ENCODE measurements at places on chromosomes 7 and 10.
A peak's percentile ranks its signal among the peaks of the same experiment; 100 is the strongest.

DNA sequence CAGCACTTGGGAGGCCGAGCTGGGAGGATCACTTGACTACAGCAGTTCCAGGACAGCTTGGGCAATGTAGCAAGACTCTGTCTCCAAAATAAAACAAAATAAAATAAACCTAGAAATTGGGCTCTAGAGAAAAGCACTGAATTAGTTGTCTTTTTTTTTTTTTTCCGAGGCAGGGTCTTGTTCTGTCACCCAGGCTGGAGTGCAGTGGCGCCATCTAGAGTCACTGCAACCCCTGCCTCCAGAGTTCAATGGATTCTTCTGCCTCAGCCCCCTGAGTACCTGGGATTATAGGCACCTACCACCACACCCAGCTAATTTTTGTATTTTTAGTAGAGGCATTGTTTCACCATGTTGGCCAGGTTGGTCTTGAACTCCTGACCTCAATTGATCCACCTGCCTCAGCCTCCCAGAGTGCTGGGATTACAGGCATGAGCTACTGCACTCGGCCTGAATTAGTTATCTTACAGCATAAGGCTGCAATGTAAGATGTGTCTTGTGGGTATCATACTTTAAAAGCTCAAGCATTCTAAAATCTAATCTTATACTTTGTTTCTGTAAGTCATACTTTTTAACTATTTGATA is 12.8 kb downstream of the MEIG1 start:
- DNase-seq = peak; percentile 48

DNA sequence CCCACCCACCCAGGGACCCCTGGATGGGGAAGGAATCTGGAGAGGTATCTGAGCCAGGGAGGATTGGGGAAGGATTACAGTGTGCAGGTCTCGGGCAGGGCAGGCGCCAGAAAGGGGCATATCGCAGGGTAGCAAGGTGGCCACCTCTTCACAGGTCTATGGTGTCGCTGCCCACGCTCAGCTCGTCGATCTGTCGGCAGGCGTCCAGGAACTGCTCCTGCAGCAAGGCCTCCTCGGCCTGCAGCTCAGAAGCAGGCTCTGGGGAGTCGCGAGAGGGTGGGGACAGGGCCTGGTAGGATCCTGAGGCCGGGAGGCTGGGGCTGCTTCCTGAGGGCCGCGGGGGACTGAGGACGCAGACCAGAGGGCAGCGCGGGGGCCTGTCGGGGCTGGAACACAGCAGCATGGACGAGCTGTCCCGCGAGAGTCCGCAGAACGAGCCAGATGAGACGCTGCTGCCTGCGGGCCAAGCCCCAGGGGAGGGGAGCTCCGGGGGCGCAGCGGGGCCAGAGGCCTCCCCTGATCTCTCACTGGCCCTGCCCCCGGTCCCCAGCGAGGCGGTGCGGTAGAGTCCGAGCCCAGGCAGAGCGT is 7.1 kb upstream of the RBM28 start:
- DNase-seq = no peak

- no peak for DNase-seq
Measured at GRCh38 chr10:110794808-110795207, 76.9 kb upstream of the PDCD4 start.

- DNase-seq = no peak
Measured at GRCh38 chr10:18880530-18880929, 168.1 kb upstream of the MALRD1 start.

- DNase-seq = no peak
Measured at GRCh38 chr10:128461991-128462390, 335.8 kb upstream of the MKI67 start.

GRCh38 chr7:116329686-116330503 is 119.6 kb downstream of the TES start:
- DNase-seq = no peak

DNA sequence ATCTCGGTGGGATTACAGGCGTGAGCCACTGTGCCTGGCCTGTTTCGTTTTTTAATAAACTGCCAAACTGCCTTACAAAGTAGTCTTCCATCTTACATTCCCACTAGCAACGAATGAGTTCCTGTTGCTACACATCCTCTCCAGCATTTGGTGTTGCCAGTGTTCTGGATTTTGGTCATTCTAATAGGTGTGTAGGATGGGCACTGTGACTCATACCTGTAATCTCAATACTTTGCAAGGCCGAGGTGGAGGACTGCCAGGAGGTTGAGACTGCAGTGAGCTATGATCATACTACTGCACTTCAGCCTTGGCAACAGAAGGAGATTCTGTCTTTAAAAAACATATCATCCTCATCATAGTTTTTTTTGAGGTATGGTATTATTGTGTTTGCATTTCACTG is 21.4 kb upstream of the RSBN1L start:
- DNase-seq = no peak

DNA sequence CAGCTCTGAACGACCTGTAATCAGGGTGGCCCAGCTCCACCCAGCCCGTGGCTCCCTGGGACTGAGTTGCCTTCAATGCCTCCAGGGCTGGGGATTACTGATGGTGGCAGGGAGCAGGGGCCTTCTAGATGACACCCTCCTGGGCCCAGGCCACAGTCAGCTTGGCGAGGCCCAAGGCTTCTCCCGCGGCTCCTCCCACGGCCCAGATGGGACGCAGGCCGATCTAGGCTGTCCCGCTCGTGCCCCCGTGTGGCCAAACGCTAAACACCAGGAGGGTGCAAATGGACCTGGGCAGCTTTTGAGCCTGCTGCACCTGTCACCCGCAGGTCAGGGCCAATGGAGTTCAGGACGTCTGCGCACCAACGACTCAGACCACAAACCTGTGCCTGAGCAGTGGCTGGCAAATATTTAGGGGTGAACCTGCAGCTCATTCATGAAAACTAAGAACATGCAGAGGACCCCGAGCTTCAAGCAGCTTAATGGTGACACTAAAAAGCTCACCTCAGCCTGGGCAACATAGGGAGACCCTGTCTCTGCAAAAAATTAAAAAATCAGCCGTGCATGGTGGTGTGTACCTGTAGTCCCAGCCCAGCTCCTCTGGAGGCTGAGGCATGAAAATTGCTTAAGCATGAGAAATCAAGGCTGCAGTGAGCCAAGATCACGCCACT is 43.2 kb downstream of the ASB13 start:
- peak; percentile 91 for DNase-seq

GRCh38 chr10:103554488-103555324 is 61.2 kb downstream of the NEURL1 start:
- DNase-seq = peak; percentile 81

- DNase-seq = no peak
Measured at GRCh38 chr7:25662841-25663800, 434.8 kb upstream of the NPVF start.

GRCh38 chr10:101050208-101051069 is 11.3 kb upstream of the KAZALD1 start:
- peak; percentile 91 for DNase-seq

DNA sequence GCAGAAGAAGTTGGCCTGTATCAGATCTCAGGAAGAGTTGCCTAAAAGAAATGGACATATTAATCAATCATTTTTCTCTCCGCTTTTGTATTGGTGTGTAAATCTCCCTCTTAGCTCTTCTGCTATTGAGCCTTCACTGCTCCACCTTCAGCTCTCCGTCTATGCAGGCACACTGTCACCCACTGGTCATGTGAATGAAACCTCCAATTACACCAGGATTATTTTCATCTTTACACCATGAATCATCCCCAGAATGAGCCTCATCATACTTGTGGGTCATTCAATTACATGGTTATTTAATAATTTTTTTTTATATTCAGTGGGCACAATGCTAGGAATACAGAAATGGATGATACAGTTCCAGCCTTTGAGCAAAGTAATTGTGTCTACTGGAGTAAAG is 92.6 kb downstream of the LRRC4 start:
- no peak for DNase-seq

DNA sequence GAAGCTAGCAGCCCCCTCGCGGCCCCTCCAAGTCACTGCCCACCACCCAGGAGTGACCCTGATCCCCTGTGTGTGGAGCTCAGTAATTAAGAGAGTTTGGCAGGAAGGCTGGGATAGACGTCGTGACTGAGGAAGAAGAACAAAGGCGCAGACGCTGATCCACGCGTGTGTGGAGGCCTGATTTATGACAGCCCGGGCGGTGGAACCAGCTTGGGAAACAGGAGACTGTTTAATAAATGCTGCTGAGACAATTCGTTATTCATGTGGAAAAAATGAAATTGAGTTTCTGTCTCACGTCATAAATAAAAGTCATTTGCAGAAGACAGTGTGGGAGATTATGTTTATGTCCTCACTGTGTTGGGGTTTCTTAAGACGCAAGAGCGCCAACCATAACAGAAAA is 130.8 kb downstream of the ELFN1 start:
- DNase-seq = no peak

DNA sequence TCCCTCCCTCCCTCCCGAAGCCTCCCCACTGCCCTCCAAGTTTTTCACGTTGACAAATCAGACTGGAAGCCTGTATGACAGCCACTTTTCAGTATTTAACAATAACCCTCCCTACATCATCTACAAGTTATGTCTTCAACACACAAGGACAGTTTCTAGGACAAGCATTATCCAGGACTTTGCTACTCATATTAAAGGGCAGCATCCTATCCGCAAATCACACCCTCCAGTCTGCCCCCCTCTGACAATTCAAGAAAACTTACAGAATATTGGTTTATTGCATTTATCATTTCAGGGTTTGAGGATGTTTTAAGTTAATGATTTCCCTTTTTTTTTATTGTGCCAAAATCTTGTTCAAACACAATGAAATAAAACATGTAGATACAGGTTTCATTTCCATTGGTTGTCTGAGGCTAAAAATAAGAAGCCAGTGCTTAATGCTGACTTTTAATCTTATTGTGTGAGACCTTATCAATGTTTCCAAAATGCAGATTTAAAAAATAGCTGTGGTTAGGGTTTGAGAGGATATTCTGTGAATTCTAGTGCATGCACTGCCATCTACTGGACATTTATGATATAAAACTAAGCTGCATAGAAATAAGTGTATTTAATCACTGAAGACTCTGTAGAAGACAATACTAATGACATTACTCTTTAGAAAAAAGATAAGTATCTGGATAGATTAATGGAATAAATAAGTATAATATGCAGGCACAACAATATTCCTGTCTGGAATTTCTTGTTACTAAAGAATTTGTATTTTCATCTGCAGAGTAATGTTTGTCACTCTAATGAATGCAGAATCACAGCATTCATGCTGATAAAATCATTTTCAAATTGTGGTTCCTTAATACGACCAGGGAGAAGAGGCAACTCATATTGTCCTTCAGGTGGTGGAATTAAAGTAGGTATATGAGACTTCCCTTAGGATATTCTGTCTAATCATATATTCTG is 64.1 kb downstream of the CAV1 start:
- peak; percentile 15 for DNase-seq

DNA sequence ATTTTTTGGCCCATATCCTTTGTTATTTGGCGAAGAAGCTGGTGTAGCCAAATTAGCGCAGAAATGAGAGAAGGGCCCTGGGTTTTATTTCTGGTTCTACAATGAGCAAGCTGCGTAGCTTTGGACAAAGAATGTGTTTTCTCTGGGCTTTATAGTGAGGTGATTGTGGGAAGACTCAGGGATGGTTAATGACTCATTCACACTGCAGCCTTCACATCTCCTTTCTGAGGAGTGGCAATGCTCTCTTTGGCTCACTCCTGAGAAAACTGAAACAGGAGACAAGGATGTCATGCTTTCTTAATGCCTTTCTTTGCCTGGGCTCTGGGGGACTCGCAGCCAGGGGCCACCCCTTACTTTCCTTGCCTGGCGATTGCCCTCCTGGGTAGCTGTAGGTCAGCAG is 271.0 kb upstream of the PODXL start:
- no peak for DNase-seq

DNA sequence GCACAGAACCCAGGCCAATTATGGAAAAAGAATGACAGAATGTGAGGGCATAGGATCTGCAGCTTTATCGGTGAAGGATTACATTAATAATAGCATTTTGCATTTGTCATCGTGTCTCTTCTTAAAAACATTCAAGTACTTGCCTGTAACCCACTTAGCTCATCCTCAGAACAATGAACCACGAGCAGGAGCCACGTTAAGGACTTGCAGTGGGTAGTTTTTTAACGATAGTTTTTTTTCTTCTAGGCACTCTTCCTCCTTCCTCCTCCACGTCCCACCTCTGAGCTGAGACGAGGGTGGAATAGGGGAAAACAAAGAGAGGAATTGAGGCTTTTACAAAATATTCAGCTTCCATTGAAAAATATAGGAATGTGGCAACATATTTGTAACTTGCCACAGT is 27.1 kb downstream of the CDHR3 start:
- no peak for DNase-seq

DNA sequence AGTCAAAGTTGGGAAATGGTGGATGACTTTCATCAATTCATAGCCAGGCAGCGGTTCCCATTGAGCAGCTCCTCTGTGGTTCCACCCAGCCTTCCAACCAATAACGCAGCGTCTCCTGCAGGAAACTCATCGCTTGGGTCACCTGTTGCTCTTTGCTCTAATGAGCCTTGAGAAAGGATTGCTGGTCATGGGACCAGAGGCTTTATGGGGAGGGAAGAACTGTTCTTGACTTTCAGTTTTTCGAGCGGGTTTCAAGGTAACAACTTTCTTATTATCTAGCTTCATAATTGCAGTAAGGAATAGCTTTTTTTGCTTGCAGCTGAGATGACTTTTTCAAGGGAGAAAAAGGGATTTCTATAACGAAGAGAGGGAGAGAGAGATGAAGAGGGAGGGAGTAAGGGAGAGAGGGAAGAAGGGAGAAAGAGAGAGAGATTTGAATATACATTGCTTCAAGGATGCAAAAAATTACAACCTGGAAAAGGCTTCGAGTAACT is 405 bp upstream of the ENTPD1 start:
- no peak for DNase-seq

GRCh38 chr10:69936091-69936490 is 116.6 kb upstream of the MACROH2A2 start:
- no peak for DNase-seq

DNA sequence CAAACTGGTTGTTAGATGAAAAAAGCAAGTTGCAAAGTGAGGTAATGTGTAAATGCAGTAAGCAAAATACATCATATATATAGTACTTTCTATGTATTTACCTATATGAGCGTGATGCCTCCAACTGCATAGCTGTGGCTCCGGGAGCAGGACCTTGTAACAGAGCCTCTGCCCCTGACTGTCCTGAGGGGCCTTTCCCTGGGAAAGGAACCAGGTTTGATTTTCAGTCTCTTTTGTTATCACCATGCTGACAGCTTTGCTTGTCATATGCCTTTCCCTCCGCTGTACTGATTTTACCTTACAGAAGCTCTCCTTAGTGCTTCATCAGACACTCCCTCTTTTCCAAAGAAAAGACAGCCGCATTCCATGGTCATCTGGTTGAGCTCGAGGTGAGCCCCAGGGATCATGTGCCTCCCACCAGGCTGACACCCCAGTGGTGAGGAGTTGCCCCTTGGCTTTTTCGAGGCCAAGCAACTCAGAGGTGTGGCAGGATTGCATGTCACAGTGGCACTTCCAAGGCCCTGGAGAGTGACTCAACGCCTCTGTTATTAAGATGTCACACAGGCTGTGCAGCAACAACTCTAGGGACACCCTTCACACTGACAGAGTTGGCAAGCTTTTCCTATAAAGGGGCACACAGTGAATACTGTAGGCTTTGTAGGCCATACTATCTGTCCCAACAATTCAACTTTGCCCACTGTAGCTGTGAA is 78.9 kb downstream of the ALOX5 start:
- no peak for DNase-seq

DNA sequence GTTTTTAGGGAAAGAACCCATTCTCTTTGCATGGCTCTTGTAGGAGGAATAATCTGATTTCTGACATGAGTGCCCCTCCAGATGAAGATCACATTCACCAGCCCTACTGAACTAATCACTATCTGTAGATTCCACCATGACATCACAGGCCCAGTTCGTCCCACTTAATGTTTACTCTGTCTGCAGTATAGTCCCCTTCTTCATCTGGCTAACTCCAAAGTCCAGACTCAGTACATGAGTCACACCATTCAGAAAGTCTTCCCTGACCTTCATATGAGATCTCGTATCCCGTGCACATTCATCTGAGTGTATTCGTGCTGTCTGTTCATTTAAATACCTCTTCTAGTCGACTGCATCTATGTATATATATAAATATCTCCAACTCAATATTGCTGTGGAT is 366.5 kb upstream of the AKR1E2 start:
- DNase-seq = no peak

Data from nephron progenitor cell (in vitro differentiated cells).